A375 (cell line): ENCODE measurements at places on chromosomes 7 and 10. TPM values are rescaled to one million over a fixed set of nuclear protein-coding genes. Genes with fewer than 3 reads are reported as not detected.

The ZCCHC24 gene
- 25.8 and 29.0 TPM in 2 replicates for total RNA-seq

The NRP1 gene
- 112 and 118 TPM in 2 replicates for total RNA-seq

The ACTR1A gene
- 70.9 and 76.0 TPM in 2 replicates for total RNA-seq

The ASB10 gene
- total RNA-seq, result not detected in 2 replicates

The RPEL1 gene
- not detected in 2 replicates for total RNA-seq

The DYDC2 gene
- total RNA-seq, result not detected in 2 replicates

The TEX47 gene
- total RNA-seq, result not detected in 2 replicates

The ZC3HAV1L gene
- total RNA-seq, result 1.5 and 2.3 TPM in 2 replicates

The VOPP1 gene
- 23.2 and 24.6 TPM in 2 replicates for total RNA-seq

The FAM107B gene
- 9.2 and 15.7 TPM in 2 replicates for total RNA-seq

The EPO gene
- total RNA-seq, result not detected in 2 replicates

The OR2A1 gene
- not detected in 2 replicates for total RNA-seq

The SLIT1 gene
- 0.03 TPM in 1 of 2 replicates, not detected in the other for total RNA-seq

The CDHR1 gene
- 0.30 and 0.50 TPM in 2 replicates for total RNA-seq

The FOXI2 gene
- total RNA-seq, result not detected in 2 replicates

The SLC13A1 gene
- total RNA-seq, result not detected in 2 replicates

The TMEM236 gene
- total RNA-seq, result not detected in 2 replicates

The SCART1 gene
- total RNA-seq, result 7.5 and 7.9 TPM in 2 replicates

The SPDYE2B gene
- total RNA-seq, result not detected in 2 replicates

The OR9A2 gene
- 0.38 TPM in 1 of 2 replicates, not detected in the other for total RNA-seq

The TAX1BP1 gene
- total RNA-seq, result 80.0 and 84.5 TPM in 2 replicates

The PPRC1 gene
- total RNA-seq, result 56.1 and 57.4 TPM in 2 replicates

The TRA2A gene
- total RNA-seq, result 22.4 and 25.3 TPM in 2 replicates

The VIM gene
- total RNA-seq, result 2,864 and 3,034 TPM in 2 replicates

The PIK3AP1 gene
- 2.0 and 2.9 TPM in 2 replicates for total RNA-seq

The SEC61G gene
- total RNA-seq, result 151 and 202 TPM in 2 replicates

The IFIT2 gene
- total RNA-seq, result 1.9 and 2.7 TPM in 2 replicates

The CALD1 gene
- total RNA-seq, result 52.8 and 54.4 TPM in 2 replicates

The SORBS1 gene
- 3.1 and 4.6 TPM in 2 replicates for total RNA-seq

The DBNL gene
- 142 and 159 TPM in 2 replicates for total RNA-seq

The NPFFR1 gene
- total RNA-seq, result not detected in 2 replicates

The GSTO2 gene
- total RNA-seq, result 0.29 and 1.4 TPM in 2 replicates
